AG08395 (cell line): ENCODE measurements at places on chromosomes 11 and 22.

GRCh38 chr22:30178181-30179126, 68.1 kb downstream of the LIF start:
- no peak for DNase-seq

DNA sequence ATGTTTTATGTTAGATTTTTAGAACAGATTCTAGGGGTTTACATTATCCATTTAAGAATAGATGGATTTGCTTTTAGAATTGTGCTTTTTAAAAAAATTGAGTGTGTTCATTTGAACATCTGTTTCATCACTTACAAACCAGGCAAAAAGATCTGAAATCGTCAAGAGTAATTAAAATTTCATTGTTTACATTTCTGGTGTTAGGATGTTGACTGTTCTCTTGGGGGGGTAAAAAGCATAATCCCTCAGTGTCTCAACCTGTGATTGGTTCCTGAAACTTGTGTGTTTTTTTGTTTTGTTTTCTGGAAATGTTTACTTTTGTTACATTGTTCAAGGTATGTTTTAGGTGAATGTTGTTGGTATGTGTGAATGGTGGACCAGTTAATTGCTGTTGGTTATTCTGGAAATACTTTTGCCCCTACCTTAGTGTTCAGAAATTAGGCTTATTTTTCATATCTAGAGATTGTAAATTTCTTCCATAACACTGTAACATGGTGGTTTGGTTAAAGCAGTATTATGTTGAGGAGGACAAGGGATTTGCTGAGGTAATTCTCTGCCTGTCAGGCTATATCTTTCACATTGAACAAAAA, 4.8 kb downstream of the PCF11 start:
- no peak for DNase-seq

- peak; percentile 64 for DNase-seq
Observed at GRCh38 chr11:76626921-76627401, 43.6 kb downstream of the LRRC32 start.

DNA sequence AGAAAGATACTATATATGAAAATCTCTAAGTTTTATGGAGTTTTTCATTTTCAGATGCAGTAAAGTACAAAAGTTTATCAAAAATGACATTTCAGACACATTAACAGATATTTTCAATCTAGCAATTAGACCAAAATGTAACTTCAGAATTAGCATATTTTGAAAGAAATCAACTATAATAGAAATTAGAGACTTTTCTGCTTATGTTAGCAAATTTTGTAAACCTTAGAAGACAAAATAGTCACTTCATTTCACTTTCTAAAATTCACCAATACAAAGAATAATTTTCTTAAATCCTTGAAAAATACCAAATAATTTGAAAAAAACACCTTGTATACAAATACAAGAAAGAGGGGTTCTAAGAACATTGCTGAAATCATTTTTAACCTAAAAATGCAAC, 135.8 kb upstream of the FIBIN start:
- no peak for DNase-seq

- no peak for DNase-seq
Observed at GRCh38 chr11:88259431-88259830, 78.1 kb downstream of the CTSC start.

DNA sequence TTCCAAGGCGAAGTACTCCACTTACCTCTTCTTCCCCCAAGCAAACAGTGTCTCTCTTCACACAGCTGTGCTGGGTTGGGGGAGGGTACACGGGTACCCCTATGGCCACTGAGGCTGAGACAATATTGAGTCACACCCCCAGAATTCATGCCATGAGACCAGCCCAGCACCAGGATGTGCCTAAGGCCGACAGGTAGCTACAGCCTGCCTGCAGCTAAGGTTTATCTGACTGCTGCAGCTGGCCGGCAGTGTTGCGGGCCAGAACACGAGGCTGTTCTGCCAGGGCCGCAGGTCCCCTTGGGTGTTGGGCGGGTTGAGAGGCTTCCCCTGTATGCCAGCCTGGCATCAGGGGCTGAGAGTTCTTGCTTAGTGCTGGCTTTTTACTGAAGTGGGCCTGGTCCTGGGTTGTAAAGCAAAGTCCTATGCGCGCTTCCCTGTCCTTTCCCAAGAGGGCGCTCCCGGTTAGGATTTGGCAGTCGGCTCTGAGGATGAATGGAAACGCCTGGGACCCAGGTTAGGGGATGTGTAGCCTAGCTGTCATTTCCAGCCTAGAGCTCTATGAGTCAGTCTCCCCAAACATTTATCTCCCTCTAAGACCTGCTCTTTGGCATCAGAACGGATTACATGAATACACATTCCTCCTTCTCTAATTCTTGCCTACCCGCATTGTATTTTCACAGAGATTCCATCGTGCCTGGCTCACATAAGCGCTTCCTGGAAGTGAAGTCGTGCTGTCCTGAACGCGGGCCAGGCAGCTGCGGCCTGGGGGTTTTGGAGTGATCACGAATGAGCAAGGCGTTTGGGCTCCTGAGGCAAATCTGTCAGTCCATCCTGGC, 7.1 kb downstream of the USP18 start:
- DNase-seq = peak; percentile 94

- no peak for DNase-seq
Observed at GRCh38 chr22:19052941-19053541, 69.2 kb downstream of the DGCR2 start.

DNA sequence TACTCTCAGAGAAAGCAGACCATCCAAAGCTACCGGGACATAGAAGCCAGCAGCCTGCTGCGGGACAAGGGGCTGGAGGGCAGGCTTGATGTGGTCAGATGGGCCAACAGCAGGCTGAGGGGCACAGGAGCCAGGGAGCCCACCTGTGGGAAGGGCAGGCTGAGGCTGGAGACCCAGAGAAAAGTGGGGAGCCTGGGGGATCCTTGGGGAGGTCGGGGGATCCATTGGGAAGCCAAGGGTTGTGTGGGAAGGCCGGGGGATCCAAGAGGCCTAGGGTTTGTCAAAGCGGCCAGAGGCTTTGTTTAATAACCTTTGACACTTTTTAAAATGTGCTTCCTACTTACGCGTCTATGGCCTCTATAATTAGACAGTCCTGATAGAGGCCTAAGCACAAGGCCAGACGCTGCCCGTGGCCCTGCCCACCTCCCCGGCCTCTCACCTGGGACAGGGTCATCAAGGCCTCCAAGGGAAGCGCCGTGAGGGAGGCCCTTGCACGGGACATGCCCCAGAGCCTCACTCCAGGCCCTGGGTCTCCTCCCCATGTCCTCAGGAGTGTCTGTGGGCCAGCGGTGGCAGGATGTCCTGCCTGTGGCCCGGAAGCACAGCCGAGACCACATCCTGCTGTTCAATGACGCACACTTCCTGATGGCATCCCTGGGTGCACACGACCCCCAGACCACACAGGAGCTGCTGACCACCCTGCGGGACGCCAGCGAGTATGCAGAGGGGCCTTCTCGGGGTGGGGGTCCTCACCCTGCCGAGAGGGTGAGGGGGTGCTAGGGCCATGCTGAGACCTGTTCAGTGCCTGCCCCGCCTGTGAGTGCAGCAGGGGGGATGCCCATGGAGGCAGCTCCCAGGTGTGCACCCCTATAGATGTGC, 8.6 kb upstream of the GTSE1 start:
- DNase-seq = no peak

- DNase-seq = no peak
Observed at GRCh38 chr22:43633631-43634285, 178.3 kb downstream of the EFCAB6 start.

- no peak for DNase-seq
Observed at GRCh38 chr11:117483372-117483771, 155.7 kb downstream of the CEP164 start.

DNA sequence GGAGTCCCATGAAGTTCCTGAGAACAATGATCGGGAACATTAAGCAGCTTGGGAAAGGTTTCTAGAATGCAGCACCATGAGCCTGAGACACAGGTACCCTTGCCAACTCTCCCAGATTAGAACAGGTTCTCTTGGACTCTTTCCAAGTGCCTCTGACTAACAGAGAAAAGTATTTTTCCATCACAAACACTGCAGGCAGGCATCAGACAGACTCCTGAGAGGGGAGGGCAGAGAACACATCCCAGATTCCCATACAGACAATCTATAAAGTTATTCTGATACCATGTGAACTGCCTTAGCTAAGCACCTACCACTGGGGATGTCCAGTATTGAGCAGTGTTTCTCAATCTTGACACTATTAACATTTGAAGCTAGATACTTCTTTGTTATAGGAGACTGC, 27.3 kb downstream of the SERGEF start:
- DNase-seq = no peak

GRCh38 chr22:46540874-46541273, 3.5 kb upstream of the CELSR1 start:
- DNase-seq = no peak

- no peak for DNase-seq
Observed at GRCh38 chr11:96905663-96906062, 515.9 kb downstream of the JRKL start.

DNA sequence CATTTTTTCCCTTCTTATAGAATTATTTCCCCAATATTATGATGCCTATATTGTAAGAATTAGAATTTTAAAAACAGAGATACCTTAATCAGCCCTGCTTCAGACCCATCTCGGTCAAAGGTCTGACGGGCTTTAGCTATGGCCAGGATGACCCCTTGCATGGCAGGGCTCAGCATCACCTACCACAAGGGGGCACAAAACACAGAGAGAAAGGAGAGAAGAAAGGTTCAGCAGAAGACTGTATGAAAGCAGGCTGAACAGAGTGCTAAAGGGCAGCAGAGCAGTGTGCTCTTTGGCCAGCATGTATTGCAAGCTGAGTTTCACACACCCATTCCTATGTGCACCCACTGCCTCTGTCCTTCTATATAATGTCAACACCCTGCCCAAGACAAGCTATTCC, 26.8 kb downstream of the CLDN25 start:
- DNase-seq = peak; percentile 22

- DNase-seq = no peak
Observed at GRCh38 chr22:24593836-24594568, 1.1 kb upstream of the LRRC75B start.

GRCh38 chr22:47605441-47605840, 843.0 kb downstream of the TBC1D22A start:
- no peak for DNase-seq

GRCh38 chr11:76782531-76783293, 444 bp upstream of the TSKU start:
- DNase-seq = peak; percentile 89

- DNase-seq = no peak
Observed at GRCh38 chr11:114232400-114233059, 63.7 kb upstream of the NNMT start.

- DNase-seq = no peak
Observed at GRCh38 chr22:49021131-49021925, 806.3 kb downstream of the BRD1 start.

DNA sequence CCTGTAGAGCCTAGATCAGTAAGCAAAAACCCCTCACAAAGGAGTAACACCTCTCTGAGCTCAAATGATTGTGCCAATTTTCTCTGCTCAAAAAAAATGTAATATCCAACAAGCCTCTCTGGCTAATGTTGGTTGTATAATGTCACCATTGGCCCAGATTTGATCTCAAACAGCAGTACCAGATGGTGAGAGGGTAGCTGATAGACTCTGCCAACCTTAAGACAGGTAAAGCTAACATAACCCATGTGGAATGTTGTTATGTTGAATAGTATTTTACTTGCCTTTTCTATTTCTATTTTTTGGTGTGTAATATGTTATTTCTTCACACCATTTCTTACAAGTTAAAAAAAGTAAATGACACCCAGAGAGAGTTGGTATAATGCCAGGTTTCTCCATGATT, 166.7 kb upstream of the GUCY1A2 start:
- DNase-seq = no peak

DNA sequence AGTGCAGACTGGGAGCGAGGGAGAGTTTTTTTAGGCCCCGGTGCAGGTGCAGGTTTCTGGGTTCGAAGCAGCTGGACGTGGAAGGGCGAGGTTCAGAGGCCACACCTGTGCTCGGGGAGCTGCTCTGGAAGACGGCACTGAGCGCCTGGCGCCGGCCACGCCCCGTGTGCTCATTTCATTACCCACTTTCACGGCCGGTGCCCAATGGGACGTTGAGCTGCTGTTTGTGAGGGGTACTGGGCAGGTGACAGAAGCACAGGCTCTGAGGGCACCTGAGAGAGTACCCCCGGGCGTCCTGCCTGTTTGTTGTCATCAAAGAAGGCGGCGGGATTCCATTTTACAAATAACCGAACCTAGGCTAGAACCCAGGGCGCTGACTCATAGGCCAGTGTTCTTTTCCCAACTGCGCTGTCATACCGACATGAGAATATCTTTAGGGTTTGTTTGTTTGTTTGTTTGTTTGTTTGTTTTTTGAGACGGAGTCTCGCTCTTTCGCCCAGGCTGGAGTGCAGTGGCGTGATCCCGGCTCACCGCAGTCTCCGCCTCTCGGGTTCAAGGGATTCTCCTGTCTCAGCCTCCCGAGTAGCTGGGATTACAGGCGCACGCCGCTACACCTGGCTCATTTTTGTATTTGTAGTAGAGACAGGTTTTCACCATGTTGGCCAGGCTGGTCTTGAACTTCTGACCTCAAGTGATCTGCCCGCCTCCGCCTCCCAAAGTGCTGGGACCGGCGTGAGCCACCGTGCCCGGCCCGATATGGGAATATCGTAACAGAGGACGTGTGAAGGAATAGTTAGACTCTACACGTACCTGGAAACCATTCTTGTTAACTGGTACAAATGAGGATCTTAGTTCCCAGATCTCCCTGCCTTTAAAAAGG, 16.6 kb upstream of the SPTBN2 start:
- DNase-seq = no peak
